ENCODE measurements at places on chromosomes 1 and 21.
A peak's percentile ranks its signal among the peaks of the same experiment; 100 is the strongest.

DNA sequence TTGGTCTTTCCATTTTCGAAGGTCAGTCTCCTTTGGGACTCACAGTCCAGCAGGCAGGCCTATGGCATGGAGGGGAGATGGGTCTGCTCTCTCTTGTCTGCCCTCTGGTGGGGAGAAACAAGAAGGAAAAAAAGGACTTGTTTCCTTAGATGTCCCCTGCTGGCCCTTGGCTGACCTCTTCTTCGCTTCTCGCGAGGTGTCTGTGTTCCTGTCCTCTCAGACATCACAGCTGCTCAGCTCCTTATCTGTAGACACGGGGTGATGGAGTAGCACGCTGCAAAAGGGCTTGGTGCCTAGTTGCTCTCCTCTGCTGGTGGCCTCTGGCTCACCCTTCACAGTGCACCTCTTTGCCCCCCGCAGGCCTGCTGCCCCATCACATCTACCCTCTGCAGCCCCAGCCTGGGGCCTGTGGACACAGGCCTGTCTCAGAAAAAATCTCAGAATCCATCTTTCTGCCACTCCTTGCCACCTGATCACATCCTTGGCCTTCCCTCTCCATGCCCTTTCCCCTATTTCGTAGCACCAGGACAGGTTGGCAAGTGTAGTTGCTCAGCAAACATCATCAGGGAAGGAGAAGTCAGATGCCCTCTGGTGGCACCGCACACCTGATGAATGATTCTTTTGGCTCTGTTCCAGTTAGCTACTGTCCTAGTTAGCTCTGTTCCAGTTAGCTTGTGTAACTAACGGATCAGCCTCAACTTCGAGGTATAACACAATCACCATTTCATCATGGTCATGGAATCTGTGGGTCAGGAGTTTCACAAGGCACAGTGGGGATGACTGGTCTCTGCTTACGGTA, 18.7 kb upstream of the AK2 start:
- DNase-seq, result peak; percentile 67

DNA sequence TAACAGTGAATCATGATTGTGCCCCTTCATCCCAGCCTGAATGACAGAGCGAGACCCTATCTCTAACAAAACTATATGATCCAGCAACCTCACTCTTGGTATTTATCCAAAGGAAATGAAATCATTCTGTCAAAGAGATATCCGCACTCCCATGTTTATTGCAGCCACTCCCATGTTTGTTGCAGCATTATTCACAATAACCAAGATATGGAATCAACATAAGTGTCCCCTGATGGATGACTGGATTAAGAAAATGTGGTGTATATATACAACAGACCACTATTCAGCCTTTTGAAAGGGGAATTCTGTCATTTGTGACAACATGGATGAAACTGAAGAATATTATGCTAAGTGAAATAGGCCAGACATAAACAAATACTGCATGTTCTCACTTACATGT, 44.4 kb downstream of the TRMT1L start:
- DNase-seq, result no peak

- DNase-seq, result no peak
Measured at GRCh38 chr1:30823627-30823968, 66.0 kb upstream of the LAPTM5 start.

DNA sequence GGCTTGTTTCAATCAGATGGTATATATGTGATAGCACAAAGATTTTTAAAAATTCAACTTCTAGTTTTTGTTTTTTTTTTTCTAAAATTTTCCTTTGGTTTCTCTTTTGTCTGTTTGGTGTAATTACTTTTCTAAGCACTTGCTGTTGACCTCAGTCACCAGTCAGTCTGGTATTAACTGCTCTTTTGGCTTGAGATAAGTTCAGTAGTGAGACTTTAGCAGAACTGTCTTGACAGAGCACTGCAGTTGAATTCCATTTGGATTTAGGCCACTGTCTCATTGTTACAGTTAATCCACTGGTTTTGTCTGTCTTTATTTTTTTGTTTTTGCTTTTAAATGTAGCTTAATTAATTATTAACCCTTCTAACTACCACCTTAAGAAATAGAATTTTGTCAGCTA, 36.2 kb downstream of the OSBPL9 start:
- DNase-seq, result no peak

Measured in right lung (tissue), 10 donors.